Fibroblast of pulmonary artery (primary cell): ENCODE measurements at places on chromosomes 12 and 14.

DNA sequence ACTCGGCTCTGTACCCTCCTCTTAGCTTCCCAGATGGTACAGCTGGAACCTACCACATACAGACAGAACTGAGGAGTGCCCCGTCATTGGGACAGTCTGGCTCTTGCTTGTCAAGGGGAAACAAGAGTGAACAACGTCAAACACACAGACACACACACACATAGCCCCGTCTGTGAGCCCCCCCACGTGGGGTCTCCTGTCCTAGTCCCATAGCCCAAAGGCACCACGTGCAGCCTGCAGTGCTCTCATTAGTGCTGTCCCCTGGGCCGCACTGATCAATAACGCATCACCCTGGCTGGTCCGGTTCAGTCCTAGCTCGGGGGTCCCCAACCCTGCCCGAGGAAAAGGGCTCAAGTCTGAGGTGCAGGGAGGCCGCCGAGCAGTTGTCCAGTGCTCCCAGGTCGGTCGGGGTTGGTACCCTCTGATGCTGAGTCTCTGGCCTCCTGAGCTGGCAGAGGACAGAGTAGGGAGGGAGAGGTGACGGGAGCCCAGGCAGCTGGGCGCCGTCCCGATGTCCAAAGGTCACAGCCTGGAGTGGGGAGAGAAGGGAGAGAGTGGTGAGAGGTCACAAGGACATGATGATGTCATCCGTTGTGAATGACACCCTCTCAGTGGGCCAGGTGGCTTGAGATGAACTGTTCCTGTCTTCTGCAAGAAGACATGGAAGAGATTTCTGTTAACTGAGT is 105.4 kb upstream of the NOS1 start:
- DNase-seq, result no peak

GRCh38 chr12:119340578-119340977 is 6.0 kb downstream of the CCDC60 start:
- DNase-seq, result no peak

- peak; percentile 42 for DNase-seq
These were observed 8.5 kb downstream of the IRAK3 start for GRCh38 chr12:66197495-66197921.

DNA sequence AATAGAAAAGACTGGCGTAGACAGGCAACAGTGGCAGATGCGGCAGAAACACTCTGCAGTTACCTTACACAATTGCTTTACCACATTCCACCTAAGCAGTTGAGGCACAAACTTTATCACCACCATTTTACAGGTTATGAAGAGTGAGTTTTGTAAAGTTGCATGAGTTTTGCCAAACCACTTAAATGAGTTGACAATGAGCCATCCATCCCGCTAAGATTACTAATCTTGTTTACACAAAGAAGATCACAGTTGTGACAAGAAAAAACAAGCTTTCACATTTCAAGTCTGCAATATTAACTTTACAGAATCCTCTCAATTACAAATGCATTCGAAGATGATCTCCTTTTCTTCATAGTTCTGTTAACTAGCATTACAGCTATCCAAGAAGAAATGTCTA is 1.8 kb downstream of the TMCC3 start:
- no peak for DNase-seq

- DNase-seq, result no peak
These were observed 47.2 kb downstream of the RPH3A start for GRCh38 chr12:112838731-112839130.

DNA sequence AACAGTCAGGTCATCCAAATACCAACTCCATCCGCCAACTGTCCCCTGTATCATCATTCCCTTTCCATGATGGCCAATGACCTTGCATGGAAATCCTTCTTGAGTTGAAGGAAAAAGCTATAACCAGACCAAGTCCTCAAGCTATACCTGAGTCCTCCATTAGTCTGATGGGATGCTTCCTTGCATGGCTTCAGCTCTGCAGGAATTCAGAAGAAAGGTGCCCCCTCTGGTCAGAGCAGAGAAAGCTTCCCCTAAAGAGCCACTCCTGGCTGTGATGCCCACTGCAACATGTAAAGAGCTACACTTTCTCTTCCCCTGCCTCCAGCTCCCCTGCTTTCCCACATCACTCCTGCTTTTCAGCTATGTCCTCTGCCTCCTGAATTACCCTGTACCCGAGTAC is 43.1 kb upstream of the FKBP4 start:
- no peak for DNase-seq

DNA sequence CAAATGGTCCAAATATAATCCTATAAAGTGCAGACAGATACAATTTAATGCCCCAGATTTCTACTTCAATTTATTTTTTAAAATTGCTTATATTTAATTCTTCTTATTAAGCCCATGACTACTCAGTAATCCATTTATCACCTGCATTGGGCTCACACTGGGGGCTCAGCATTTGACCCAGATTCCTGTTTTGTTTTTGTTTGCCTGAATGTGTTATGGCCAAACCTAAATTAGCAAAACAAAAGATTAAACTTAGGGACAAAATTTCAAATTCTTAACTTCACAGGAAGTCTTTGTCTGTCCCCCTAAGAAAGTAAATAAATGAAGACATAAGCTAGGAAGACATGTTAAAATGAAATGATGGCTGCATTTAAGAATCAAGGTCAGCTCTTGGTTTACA is 322.3 kb downstream of the RMST start:
- no peak for DNase-seq

GRCh38 chr12:48145981-48146380 is 11.3 kb downstream of the ASB8 start:
- no peak for DNase-seq

GRCh38 chr14:65966188-65966587 is 520.0 kb upstream of the CCDC196 start:
- DNase-seq, result no peak
